Astrocyte of the spinal cord (primary cell): ENCODE measurements at places on chromosomes 6 and 20.
A peak's percentile ranks its signal among the peaks of the same experiment; 100 is the strongest.

DNA sequence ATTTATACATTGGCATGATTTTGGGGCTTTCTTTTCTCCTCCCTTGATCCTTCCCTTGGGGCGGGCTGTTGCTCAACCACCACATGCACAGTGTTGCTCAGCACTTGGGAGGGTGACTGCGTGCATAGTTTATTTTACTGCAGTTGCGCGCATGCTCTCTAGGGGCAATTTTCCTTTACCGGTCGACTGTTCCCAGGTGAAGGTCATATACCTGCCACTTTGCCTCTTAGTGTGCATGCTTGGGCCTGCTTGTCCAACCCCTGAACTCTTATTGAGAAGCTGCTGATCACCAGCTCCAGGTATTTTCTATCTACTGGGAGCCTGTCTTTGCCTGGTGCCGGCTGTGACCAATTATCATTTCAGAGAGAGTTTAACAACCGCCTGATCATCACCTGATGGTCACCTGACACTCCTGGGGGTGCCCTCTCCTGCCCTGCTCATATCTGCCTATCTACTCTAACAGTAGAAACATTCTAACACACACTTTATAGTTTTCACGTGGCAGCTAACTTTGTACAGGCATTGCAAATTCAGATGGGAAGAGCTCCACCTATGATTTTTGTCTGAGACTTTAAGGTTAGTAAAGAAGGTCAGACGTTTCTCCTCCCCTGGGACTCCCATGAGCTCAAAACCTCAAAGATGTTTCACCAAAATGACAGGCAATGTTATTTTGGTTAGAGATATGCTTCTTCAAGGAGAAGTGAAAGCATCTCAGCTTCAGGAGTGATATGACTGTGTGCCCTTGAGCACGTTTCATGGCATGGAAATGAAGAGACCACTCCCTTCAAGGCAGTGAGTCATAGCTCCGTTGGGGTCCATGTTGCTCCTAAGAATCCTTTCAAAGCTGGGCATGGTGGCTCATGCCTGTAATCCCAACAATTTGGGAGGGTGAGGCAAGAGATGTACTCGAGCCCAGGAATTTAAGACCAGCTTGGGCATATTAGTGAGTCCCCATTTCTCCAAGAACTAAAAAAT lies 227.5 kb upstream of the MYLIP start:
- DNase-seq = no peak

DNA sequence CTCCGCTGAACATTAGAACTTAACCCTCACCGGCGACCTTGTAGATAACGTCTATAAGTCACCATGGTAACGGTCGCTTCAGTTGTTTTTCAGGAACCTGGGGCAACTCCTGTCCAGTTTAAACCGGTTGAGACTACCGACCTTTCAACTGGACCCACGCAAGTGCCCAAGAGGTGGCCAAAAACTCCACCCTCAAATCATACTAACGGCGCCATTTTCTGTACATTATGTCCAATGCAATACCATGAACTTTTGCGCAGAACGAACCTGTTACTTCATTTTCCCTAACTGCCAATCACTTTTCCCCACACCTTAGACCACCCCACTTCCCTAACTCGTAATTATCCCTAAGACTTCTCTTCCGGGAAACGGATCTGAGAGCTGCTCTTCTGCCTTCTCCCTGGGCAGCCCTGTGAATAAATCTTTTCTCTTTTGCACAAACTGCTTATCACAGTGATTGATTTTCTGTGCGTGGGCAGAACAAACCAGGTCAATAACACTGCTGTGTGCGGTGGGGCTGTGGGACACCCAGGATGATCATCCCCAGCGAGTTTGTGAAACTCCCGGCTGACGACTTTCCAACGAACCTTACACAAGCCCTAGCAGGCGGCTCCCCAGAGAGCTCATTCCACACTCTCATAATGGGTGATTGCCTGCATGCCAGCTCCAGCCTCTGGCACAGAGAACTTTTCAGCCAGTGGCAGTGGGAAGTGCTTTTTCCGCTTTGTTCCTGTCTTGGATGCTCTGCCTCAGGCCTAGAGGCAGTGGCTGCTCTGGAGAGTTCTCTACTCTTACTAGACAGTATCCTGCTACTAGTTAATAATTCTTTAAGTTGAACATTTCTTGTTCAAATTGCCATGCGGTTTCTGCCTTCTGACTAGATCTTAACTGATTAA lies 28.6 kb downstream of the GPX5 start:
- DNase-seq = no peak

- no peak for DNase-seq
Observed at GRCh38 chr6:142165227-142165626, 18.2 kb downstream of the VTA1 start.

DNA sequence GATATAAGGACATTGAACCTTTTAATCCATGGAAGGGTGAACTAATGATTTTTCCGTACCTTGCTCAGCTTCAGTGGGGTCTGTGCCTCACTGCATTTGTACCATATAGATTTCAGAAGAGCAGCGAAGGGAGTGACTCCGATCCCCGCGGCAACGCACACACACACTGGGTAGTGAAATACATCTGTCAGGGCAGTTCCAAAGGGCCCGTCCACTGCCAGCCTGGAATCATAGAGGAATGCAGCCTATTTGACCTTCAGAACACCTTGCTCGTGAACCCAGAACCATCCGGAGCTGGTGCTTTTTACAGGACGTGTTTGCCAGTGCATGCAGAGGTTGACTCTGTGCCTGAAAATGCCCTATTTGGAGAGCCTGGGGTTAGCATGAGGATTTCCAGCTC lies 33.0 kb downstream of the NOX3 start:
- no peak for DNase-seq

DNA sequence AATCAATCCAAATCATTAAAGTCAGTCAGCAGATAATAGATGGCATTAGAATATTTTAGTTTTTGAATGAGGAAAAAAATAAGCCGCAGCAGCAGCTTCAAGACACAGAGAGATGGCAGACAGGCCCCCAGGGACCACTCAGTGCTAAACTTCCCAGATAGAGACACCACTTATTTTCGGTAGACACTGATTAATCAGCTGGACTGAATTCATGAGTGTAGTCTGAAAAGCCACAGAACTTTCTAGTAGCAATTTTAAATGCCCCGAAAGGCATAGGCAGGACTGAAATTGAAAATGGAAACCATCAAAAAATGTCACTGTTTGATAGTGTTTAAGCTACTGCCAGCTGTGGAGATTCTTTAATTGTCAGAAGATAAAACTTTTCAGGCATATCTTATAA lies 3.1 kb upstream of the CLDN20 start:
- no peak for DNase-seq

- DNase-seq = peak; percentile 59
Observed at GRCh38 chr6:127606131-127606562, 29.2 kb downstream of the C6orf58 start.

DNA sequence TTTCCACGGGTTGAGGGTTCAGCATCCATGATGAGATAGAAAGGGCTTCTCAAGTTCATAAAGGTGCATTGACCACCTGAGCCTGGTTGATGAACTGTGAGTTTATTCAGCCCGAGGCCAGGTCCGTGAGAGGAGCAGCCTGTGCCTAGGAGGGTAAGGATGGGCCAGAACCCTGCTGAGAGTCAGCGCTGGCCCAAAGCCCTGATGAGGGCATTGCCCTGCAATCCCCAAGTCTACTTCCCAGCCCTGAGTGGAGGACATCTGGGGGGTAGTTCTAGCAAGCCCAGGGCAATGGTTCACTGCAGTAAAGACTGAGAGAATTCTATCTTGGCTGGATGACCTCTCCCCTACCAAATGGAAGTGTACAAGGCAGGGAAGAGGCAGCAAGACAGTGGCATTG lies 123.3 kb upstream of the NXT1 start:
- DNase-seq = no peak

DNA sequence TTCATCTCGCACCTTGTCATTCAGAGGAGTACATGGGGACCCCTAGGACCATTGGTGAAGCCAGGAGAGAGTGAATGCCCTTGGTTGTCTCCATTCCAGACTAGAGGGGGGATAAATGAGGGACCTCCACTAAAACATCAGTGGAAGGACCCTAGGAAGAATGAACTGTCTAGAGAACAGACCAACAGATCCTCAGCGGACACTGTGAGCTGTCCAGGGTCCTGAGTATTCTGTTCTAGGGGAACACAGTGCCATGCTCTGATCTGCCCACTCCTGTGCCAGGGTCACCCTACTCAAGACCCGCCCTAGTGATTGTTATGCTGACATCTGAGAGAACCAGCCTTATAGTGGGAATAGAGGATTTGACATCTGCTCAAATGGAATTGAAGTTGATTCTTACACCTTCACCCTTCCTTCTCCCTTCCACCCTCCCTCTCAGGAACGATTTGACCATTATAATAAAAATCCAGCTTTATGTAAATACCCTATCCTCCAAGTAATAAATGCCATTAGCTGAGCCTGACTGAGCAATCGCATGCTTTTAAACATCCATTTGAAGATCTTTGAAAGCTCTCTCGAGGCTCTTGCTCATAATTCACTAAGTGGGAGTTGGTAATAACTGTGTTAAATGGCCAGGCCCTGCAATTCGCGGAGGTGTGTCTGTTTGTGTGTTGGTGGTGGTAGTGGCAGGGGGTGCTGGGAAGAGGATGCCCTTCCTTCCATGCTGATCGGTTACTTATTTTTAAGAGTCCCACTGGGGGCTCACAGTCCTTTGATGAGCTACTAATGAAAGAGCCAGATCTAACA lies 43.6 kb upstream of the SLC32A1 start:
- DNase-seq = peak; percentile 34
